8988T (cell line): ENCODE measurements at places on chromosomes 6 and 20.

GRCh38 chr6:161327360-161327953, 53.6 kb upstream of the AGPAT4 start:
- DNase-seq = no peak

- DNase-seq = peak; percentile 93
Measured at GRCh38 chr20:62804021-62804626, 511 bp upstream of the OGFR start.

DNA sequence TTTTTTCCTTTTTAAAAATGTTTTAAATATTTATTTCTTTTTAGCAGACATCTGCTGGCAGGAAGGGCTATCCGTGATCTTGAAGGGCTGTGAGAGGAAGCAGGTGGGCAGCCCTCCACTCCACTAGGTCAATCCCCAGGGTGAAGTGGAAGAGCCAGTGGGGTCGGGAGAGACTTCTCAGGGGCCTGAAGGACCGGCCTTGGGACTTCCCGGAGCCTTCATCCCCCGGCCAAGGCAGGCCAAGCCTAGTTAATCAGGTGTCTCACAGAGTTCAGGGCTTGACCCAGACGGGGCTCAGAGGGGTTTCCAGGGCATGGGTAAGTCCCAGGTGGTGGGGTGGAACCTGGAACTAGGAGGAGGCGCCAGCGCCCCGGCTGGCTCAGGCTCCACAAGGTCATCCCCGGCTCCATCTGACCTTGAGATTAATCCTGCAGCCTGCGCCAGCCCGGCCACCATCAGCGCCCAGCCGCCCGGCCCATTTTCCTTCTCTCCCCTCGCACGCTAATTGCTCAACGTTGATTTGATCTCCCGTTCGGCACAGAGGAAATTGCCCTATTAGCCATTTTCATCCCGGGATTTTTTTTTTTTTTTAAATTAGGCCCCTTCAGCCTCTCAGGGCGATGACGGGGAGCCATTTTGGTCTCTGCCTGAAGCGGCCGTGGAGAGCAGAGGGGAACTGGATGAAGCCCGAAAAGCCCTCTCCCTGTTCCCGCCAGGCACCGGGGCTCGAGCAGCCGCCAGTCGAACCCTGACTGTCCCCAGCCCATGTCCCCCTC, 44.4 kb downstream of the MDFI start:
- no peak for DNase-seq

DNA sequence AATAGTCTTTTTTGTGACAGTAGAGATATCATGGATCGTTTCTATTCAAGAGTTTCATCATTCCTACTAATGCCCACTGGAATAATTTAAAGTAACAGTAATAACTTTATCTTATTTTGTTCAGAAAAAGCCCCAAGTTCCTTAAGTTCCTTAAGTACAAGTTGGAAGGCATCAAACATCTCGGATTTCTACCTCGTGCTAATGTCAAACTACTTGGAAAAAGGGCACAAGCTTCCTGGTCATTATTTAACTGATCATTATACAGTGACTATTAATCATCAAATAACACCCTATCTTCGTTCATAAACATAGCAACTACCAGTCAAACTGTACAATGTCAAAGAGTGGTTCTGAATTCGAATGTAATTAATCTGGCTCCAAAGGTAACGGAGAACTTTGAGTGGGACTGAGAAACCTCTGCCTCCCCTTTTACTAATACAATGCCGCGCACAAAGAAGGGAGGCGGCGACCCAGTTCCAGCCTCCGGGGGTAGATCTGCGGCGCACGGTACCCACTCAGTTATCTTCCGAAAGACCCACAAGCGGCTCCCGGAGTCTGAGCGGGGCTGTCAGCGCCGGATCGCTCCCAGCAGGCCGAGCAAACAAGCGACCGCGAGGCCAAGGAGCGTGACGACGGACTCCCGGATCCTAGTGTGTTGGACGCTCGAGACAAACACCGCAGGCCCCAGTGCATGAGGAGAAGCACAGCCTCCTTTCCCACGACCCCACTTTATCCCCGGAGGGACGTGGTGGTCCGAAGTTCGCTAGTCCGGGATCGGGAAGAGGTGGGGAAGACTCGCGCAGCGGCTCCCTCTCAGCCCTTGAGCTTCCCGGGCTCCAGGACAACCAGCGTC, 716 bp downstream of the SHPRH start:
- peak; percentile 11 for DNase-seq

- DNase-seq = no peak
Measured at GRCh38 chr6:147381712-147382111, 126.8 kb upstream of the SAMD5 start.

DNA sequence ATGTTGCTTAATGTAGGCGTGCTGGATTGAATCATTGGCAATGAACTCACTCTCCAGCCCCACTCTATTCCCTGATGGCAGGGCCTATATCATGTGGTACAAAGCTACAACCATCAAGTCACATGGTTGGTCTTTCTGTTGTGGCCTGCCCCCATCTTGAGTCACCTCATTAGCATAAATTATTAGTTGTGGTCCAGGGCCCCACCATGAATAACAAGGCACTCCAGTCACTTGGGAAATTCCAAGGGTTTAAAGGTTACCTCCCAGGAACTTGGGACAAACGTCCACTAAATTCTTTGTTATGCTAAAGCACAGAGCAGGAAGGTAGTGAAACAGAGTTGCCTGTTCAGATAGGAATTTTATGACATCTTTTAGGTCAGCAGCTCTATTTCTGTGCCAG, 193.7 kb downstream of the SLC35F1 start:
- no peak for DNase-seq

GRCh38 chr6:129646642-129647041, 63.3 kb downstream of the ARHGAP18 start:
- DNase-seq = no peak

GRCh38 chr6:167856999-167857660, 30.4 kb downstream of the AFDN start:
- no peak for DNase-seq

GRCh38 chr6:39063526-39063925, 14.9 kb downstream of the GLP1R start:
- DNase-seq = no peak

- no peak for DNase-seq
Measured at GRCh38 chr6:136440203-136440602, 110.0 kb downstream of the MAP7 start.

GRCh38 chr6:36432151-36432671, 10.4 kb downstream of the PXT1 start:
- no peak for DNase-seq

DNA sequence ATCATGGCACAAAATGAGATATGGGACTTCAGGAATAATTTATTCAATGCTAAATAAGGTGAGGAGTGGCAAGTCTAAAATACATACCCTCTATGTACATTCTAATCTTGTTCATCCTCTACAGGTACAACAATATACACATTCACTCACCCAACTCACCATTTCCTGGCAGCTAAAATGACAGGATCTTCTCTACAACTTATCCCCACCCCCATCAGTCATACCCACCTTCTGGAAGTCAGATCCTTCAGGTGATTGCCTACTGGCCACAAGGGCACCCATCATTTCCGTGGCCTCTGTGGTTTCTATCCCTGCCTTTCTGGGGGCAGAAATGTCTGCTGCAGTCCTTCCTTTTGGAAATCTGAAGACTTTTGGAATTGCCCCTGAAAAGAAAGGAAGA, 22.8 kb upstream of the CRIP3 start:
- DNase-seq = no peak

GRCh38 chr6:6224933-6225486, 95.5 kb downstream of the F13A1 start:
- no peak for DNase-seq

DNA sequence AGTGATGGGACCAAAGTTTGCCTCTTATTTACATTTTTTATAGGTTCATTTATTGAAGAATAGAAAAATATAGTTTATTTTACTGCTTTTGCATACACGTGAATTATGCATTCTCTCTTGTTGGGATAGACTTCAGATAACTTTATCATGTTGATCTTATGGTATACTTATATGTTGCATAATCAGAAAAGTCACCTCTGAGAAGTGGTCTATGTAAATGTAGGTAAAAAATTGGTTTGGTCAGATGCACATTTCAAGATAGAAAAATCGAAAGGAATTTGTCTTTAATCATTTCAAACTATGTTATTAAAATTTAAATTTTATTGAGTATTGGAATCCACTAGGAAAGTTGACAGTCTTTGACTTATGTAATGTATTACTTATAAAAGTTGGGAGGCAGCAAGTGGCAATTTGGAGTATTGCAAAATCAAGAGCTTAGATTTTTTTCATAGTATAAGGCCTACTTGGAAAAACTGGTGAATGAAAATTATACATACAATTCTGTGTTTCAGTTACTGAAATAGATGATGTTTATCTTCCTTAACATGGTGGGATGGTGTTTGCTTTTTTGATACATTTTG, 2.4 kb downstream of the PHF3 start:
- DNase-seq = no peak

DNA sequence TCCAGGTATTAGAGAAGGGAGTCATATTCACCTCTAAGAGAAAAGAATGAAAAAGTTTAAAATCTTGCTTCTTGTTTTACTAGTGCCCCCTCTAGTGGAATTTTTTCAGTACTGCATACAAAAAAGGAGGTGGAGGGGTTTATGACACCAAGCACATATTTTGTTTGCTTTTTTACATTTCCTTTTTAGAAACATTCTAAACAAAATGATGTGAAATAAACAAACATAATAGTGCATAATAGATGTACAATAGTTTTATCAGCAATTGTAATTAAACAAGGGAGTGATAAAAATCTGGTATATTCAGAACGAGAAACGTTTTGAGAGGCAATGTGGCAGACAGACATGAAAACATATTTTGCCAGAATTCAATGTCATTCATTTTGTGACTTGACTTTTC, 111.0 kb upstream of the TFAP2D start:
- DNase-seq = no peak

DNA sequence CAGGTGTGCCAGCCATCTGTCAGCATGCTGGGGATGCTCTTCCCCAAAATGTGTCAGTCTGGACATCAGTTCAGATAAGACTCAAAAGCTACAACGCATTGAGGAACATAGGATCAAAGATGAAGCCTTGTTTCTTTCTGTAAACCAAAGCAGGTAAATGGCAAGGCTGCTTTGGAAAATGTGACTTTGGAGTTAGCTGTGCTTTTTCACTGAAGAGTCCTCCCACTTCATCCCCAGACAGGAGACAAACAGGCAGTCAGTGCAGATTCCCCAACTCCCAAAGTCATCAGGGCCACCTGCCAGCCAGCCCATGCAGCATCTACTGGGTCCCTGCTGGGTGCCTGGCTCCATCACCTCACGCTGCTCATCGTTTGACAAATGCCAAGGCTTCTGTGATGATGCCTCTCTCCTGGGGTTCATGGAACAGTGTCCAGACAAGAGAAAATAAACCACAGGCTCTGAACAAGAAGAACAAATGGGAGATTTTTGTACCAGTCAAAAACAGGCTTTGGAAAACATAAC, 205.0 kb upstream of the BTBD3 start:
- DNase-seq = no peak
